Heart right ventricle (tissue), 16 donors: ENCODE measurements at places on chromosomes 2 and 18.

- DNase-seq, result no peak
- no peaks in the 10 kb centered on the region for H3K36me3 ChIP-seq
- H3K4me1 ChIP-seq, result no peaks in the 10 kb centered on the region
- H3K4me3 ChIP-seq, result no peak overlapping the region
- H3K27ac ChIP-seq, result no peak overlapping the region
Measured at GRCh38 chr2:11030036-11030435, 118.3 kb downstream of the KCNF1 start.

DNA sequence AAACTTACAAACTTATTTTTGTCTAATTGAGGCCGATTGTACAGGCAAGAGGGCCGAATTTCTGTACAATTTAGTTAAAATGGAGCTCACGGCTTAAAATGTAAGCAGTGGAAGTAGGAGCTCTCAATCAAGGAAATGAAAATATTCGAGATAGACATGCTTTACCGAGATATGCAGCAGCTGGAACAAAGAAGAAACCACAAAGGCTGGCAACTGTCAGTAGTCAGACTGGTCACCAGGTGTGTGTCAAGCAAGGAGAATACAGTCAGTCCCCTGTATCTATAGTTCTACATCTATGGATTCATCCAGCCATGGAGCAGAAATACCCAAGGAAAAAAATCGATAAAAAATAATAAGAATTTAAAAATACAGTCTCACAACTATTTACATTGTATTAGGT, 122.6 kb downstream of the WDSUB1 start:
- H3K4me3 ChIP-seq, result no peak overlapping the region
- DNase-seq, result no peak
- peaks cover 11% of the 10 kb centered on the region for H3K36me3 ChIP-seq
- peak overlapping the region; percentile 81 for H3K27ac ChIP-seq

- DNase-seq, result no peak
- H3K27ac ChIP-seq, result no peak overlapping the region
- no peaks in the 10 kb centered on the region for H3K27me3 ChIP-seq
- H3K36me3 ChIP-seq, result no peaks in the 10 kb centered on the region
- no peaks in the 10 kb centered on the region for H3K4me1 ChIP-seq
Measured at GRCh38 chr2:205427112-205427511, 255.2 kb upstream of the NRP2 start.

DNA sequence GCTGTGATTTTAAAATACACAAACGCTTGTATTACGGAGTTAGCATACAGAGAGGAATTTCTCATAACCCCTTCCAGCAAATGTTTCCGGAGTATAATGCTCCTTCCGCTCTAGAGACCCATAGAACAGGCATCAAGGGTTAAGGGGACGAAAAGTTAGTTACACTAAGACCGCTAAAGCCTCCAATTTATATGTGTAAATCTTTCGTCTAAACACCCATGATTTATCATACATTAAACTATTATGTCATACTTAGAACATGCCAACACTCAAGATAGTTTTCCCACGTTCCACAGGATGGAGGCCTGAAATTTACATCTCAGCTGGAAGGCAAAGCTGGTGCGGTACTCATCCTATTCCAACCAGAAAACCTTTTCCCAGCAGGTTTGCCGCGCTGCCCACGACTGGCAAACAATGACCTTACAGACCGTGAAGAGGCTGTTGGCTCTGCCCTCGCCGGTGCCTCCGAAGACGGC, 650 bp downstream of the ORMDL1 start:
- DNase-seq, result no peak
- peaks cover 27% of the 10 kb centered on the region for H3K4me1 ChIP-seq
- H3K27ac ChIP-seq, result peak overlapping the region; percentile 90
- no peaks in the 10 kb centered on the region for H3K27me3 ChIP-seq
- H3K4me3 ChIP-seq, result peak overlapping the region; percentile 79

- no peak for DNase-seq
- no peaks in the 10 kb centered on the region for H3K27me3 ChIP-seq
- H3K4me3 ChIP-seq, result no peak overlapping the region
- no peaks in the 10 kb centered on the region for H3K36me3 ChIP-seq
- peaks cover 24% of the 10 kb centered on the region for H3K4me1 ChIP-seq
- no peak overlapping the region for H3K27ac ChIP-seq
Measured at GRCh38 chr2:215751200-215751910, 262.0 kb downstream of the MREG start.

GRCh38 chr2:1738163-1738562, 6.2 kb downstream of the PXDN start:
- H3K4me3 ChIP-seq, result no peak overlapping the region
- DNase-seq, result no peak
- peaks cover 25% of the 10 kb centered on the region for H3K4me1 ChIP-seq
- peak overlapping the region; percentile 61 for H3K27ac ChIP-seq
- no peaks in the 10 kb centered on the region for H3K36me3 ChIP-seq
- H3K27me3 ChIP-seq, result no peaks in the 10 kb centered on the region

DNA sequence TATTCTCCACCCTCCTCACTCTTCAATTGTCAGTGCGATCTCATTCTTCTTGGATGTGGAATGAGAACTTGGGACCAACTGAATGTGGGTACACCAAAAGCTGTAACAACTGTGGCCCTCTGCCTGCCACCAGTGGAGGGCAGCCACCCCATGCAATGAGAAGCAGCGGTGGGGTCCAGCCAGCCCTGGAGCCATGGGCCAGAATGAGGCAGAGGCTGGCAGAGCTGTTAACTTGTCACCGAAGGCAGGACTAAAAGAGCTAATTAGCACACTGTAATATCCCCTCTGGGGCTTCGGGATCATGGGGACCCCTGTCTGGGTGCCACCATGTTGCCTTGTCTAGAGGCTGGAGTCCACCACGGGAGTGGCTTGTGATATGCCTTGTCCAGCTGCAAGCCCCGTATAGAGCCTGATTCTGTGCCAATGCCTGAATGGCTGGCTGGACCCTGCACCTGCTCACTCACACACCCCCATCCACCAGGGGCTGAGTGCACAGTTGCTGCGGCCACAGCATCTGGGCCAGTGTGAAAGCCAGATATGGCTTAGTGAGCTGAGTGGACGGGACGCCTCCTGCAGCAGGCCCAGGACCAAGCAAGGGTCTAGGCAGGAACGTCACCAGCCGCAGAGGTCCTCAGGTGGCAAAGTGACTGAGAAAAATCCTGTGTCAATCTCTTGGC, 680.5 kb downstream of the DSC3 start:
- DNase-seq, result no peak
- H3K27me3 ChIP-seq, result no peaks in the 10 kb centered on the region
- no peak overlapping the region for H3K4me3 ChIP-seq
- H3K36me3 ChIP-seq, result no peaks in the 10 kb centered on the region
- no peak overlapping the region for H3K27ac ChIP-seq
- H3K4me1 ChIP-seq, result no peaks in the 10 kb centered on the region

DNA sequence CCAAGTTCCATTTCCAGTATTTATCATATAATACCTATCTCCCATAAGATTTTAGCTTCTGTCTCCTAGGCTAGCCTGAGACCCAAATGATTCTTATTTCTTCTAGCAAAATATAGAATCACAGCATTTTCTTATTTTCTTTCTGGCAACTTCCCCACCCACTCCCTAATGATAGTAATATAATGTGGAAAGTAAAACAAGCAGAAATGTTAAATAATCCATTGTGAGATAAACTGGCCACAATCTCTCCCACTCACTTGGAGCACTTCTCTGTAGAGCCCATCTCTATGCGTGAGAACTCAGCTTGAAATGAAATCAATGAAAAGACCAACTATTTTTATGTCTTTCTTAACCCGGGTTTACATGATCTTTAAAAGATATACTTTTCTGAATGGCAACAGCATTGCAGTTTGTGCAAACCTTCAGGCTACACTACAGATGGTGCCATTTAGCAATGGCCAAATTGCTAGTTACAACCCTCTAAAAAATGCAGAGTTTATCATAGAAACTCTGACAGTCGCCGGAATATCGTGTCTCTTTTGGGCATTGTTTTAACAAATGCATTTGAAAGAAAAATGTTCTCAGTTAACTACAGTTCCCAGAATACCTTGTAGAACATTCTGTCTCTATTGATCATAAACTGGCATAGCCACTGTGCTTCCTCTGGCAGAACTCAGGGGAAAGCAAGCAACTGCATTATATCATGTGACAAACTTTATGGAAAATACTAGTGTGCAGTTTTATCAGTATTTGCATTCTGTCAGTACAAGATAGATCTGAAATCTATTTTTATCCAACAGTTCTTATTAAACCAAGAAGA, 1407.4 kb upstream of the ZEB2 start:
- no peak overlapping the region for H3K4me3 ChIP-seq
- no peak for DNase-seq
- H3K36me3 ChIP-seq, result no peaks in the 10 kb centered on the region
- H3K27ac ChIP-seq, result no peak overlapping the region
- no peaks in the 10 kb centered on the region for H3K27me3 ChIP-seq

GRCh38 chr2:222301053-222301795, 2.4 kb upstream of the PAX3 start:
- no peak overlapping the region for H3K27ac ChIP-seq
- peaks cover 29% of the 10 kb centered on the region for H3K4me1 ChIP-seq

GRCh38 chr2:107717661-107718060, 109.0 kb upstream of the RGPD4 start:
- no peaks in the 10 kb centered on the region for H3K36me3 ChIP-seq
- H3K4me3 ChIP-seq, result no peak overlapping the region
- H3K27me3 ChIP-seq, result no peaks in the 10 kb centered on the region
- H3K4me1 ChIP-seq, result no peaks in the 10 kb centered on the region
- DNase-seq, result no peak
- no peak overlapping the region for H3K27ac ChIP-seq

DNA sequence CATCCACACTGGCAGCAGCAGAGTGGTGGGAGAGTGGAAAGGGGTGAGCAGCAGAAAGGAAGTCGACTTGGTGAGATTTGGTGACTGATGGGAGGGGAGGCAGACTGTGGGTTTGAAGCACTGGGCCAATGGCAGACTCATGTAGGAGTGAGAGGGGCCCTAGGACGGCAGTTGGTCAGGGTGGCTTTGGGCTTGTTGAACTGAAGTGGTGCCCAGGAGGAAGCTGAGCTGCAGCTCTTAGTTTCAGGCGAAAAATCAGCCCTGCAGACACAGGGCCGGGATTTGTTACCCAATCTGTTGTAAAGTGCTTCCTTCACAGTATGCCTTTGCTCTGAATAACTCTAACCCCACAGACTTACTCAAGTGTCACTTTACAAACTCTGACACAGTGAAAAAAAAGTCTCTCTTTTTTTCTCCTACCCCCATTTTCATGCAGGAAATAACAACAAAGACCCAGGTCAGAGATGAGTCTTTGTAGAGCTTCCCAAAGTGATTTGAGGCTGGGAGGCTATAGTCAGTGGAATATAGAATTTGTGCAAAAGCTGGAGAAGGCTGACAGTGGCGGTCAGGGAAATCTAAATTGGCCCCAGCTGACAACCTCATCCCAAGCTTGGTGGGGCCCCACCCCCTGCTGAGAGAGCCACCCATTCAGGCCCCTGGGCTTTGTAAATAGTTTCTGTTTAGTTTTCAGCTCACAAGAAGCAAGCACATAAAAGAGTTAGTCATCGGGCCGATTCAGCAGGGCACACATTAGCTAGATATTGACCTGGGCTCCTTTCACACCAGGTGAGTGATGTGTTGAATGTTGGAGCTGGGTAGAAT, 226.9 kb downstream of the VAPA start:
- no peaks in the 10 kb centered on the region for H3K27me3 ChIP-seq
- peaks cover 23% of the 10 kb centered on the region for H3K4me1 ChIP-seq
- DNase-seq, result no peak
- no peaks in the 10 kb centered on the region for H3K36me3 ChIP-seq

- H3K27me3 ChIP-seq, result peaks cover 17% of the 10 kb centered on the region
- no peaks in the 10 kb centered on the region for H3K36me3 ChIP-seq
- H3K4me1 ChIP-seq, result no peaks in the 10 kb centered on the region
- no peak overlapping the region for H3K4me3 ChIP-seq
Measured at GRCh38 chr18:78006006-78006773, 756.5 kb downstream of the GALR1 start.

DNA sequence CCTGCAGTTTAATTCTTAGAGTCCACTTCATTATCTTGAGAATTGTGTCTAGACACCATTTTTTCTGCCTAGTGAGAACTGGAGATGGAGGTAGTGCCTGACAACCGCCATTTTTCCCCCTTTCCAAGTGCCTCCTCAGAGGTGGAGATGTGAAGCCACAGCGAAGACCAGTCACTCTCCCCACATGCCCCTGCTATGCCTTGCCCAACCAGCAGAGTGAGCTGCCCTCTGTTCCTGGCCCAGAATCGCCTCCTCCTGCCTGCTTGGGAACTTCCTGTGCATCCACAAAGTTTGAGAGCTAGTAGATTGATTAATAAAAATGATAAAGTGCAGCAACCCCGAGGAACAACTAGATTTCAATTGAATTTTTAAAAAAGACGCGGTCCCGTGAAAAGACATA, 123.3 kb downstream of the CLIP4 start:
- H3K27me3 ChIP-seq, result peaks cover 71% of the 10 kb centered on the region
- H3K36me3 ChIP-seq, result no peaks in the 10 kb centered on the region

GRCh38 chr2:232372231-232373208, 6.0 kb upstream of the ALPP start:
- no peak overlapping the region for H3K4me3 ChIP-seq
- H3K27me3 ChIP-seq, result peaks cover 22% of the 10 kb centered on the region

GRCh38 chr2:241309684-241310117, 5.8 kb downstream of the HDLBP start:
- no peak overlapping the region for H3K27ac ChIP-seq
- DNase-seq, result no peak
- peaks cover 5% of the 10 kb centered on the region for H3K36me3 ChIP-seq
- no peaks in the 10 kb centered on the region for H3K27me3 ChIP-seq
- H3K4me1 ChIP-seq, result peaks cover 12% of the 10 kb centered on the region

DNA sequence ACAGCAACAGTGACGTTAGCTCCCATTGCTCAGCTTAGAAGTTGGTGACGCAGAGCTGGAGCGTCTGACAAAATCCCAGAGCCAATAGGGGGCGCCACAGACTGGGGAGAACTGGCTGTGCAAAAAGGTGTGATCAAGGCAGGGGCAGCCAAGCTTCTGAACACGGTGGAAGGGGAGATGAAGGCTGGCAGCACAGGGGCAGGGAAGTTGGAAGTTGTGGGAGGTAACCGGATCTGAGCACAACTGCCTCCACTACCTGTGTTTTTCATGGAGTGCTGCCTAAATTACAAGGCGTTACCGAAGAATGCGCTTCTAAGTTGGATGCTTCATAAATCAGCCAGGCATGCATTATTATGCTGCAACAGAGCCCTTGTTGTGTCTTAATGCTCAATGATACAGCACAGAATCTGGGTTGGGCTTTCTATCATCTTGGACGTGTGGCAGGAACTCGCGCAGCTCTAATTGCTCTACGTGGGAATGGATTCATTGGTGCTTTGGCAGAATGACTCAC, 370.0 kb downstream of the SLC4A3 start:
- DNase-seq, result peak; percentile 20
- H3K36me3 ChIP-seq, result no peaks in the 10 kb centered on the region
- H3K27me3 ChIP-seq, result peaks cover 3% of the 10 kb centered on the region
- H3K4me3 ChIP-seq, result no peak overlapping the region

DNA sequence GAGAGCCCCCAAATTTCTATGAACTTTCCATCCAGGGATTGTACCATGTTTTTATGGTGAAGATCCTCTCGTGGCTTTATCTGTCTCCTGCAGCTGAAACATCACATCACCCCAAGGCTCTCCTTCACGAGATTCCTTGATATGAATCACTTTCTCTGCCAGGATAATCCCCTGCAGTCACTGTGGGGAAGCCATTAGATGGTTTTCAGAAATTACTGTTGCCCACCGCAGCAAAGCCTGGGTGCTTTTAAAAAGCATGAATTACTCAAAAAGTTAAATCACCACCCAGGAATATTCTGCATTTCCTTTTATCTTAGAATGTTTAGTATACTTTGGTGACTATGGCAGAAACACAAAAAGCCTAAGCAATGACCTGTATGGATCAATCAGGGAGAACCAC, 428.4 kb upstream of the SLC14A2 start:
- H3K4me1 ChIP-seq, result no peaks in the 10 kb centered on the region
- no peaks in the 10 kb centered on the region for H3K27me3 ChIP-seq
- DNase-seq, result no peak
- no peak overlapping the region for H3K4me3 ChIP-seq
- no peaks in the 10 kb centered on the region for H3K36me3 ChIP-seq
